ENCODE measurements at places on chromosomes 7 and 10. TPM values are rescaled to one million over a fixed set of nuclear protein-coding genes. Genes with fewer than 3 reads are reported as not detected.

Gene LLCFC1
- not detected for total RNA-seq

Gene CFAP46
- 0.56 TPM for total RNA-seq

Gene ZNF485
- 1.7 TPM for total RNA-seq

Gene AP5Z1
- total RNA-seq = 55.0 TPM

Gene MMP21
- total RNA-seq = not detected

Gene RAB19
- not detected for total RNA-seq

Gene SYPL1
- total RNA-seq = 85.4 TPM

Gene OR6V1
- total RNA-seq = not detected

Gene SORCS3
- not detected for total RNA-seq

Gene PTER
- total RNA-seq = 2.6 TPM

Gene MSMB
- total RNA-seq = not detected

Gene CYP2E1
- total RNA-seq = 3.1 TPM

DNA sequence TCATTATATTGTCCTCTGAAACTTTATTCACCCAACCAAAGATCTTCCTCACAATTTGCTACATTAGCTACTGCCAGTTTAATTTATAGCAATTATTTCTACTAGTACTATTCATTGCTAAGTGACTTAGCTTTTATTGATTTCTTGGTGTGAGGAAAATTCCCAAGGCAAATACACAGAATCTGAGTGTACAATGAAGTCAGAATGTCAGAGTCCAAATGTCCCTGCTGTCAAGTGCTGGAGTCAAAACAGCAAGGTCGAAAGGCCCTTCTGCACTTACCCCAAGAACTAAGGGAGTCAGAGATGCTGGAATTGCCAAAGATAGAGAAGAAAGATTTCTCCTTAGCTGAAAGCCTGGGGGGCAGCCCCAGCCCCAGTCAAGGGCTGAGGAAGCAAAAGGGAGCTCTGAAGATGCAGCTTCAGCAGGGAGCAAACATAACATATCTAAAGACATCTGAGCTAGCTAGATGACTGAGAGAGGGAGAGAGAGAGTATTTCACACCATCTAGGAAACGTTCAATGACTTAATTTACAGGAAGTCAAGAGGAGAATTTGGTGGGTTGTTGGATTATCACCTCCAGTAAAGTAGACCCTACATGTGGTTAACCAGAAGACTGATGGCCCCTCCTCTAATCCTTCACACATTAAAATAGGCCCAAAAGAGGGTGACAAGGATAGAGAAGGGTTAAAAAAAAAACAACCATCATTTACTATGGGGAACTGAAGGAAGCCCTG, 36.6 kb upstream of the SAMD8 start:
- DNase-seq = no peak

GRCh38 chr10:37379991-37380390, 254.6 kb downstream of the ANKRD30A start:
- no peak for DNase-seq

GRCh38 chr7:118006979-118007378, 133.7 kb upstream of the CTTNBP2 start:
- DNase-seq = no peak

- no peak for DNase-seq
Measured at GRCh38 chr7:102234801-102235550, 51.7 kb upstream of the SH2B2 start.

- no peak for DNase-seq
Measured at GRCh38 chr7:155458878-155459699, 1.2 kb downstream of the EN2 start.

- no peak for DNase-seq
Measured at GRCh38 chr10:59793919-59794318, 40.7 kb upstream of the MRLN start.

GRCh38 chr7:44323381-44324203, 1.8 kb downstream of the CAMK2B start:
- no peak for DNase-seq

- peak; percentile 94 for DNase-seq
Measured at GRCh38 chr10:43105102-43105955, 28.5 kb downstream of the RET start.

DNA sequence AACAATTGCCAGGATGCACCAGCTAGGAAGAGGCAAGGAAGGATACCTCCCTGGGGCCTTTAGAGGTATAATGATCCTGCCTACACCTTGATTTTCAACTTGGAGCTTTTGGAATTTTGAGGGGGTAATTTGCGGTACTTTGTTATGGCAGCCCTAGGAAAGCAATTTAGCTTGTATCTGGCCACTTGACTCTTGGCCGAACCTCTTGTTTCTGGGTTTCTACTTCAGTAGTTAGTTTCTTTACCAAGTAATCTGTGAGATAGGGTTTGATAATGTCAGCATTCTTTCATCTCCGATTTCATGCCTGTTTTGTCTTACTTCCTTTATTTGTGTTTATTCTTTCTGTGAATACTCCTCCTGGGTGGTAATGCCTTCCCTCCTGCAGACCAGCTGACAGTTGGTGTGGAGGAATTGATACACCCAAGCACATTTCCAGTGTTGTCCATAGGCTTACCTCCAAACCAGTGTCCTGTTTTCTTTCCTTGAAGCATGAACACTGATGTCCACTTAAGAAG, 163.7 kb downstream of the SND1 start:
- DNase-seq = no peak

DNA sequence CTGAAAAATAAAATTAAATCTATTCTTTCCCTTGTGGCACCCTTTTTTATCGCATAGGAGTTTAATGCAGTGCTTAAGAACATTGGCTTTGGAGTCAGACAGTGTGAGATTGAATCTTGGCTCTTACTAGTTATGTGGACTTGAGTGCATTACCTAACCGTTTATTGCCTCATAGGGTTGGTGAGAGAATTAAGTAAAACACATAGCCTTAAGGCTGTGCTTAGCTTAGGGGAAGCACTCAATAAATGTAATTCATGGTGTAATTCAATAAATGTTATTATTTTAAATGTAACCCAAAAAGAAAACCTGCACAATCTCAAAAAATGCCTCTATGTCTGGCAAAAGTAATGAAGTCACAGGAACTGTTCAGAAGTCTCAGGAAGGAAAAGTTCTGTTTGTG, 2.7 kb downstream of the STK17A start:
- DNase-seq = no peak

- no peak for DNase-seq
Measured at GRCh38 chr10:71693377-71693776, 26.2 kb downstream of the C10orf105 start.

DNA sequence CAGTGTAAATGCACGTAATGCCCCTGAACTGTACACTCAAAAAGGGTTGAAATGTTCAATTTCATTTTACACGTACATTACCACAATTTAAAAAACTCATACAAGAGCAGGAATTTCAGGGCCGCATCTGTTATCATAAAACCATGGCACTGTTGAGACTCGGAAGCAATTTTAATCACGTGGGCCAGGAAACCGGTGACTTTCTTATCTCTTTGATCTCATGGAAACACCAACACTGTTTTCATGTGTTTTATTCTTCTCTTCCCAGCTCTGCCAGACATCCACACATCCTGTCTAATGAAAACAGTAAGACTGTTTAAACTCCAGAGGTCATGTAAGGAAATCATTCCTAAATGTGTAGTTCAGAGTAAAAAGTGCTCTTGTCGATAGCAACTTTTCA, 35.9 kb downstream of the PTPRE start:
- no peak for DNase-seq

DNA sequence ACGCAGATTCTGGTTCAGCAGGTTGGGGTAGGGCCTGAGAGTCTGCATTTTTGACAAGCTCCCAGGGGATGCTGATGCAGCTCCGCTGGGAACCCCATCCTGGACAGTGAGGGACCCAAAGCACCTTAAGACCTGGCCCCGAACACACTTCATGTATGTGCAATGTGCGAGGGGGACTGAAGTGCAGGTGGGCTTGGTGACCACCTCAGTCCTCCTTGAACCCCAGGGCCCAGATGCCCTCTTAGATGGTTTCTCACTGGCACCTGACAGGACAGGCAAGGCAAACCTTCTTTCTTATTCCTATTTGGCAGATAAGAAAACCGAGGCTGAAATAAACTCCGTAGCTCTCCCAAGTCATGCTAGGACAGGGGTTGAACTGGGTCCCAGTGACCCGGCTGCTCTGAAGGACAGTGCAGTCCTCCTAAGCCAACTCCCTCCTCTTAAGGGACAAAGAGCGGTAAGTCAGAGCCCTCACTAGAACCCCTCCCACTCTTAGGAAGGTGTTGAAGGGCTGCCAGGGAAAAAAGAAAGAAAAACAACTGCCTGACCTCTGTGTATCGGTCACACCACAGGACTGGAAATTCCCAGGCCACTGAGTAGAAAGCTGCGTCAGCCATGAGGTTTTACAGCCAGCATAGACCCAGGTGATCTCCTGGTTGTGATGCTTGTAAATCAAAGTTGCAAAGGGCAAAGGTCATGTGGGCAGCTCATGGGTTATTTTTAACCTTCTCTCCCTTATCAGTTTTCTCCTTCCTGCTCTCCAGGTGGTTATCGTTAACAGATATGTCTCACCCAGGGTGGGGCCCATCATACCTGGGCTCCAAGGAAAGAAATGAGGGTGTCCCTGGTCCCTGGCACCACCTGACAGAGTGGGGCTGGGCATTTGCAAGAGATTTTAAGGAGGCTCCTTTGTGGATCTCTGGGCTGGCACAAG, 90.9 kb upstream of the SMNDC1 start:
- no peak for DNase-seq

- no peak for DNase-seq
Measured at GRCh38 chr7:78345979-78346378, 547.4 kb downstream of the PHTF2 start.

- DNase-seq = no peak
Measured at GRCh38 chr7:152911226-152911560, 151.6 kb downstream of the ACTR3B start.

DNA sequence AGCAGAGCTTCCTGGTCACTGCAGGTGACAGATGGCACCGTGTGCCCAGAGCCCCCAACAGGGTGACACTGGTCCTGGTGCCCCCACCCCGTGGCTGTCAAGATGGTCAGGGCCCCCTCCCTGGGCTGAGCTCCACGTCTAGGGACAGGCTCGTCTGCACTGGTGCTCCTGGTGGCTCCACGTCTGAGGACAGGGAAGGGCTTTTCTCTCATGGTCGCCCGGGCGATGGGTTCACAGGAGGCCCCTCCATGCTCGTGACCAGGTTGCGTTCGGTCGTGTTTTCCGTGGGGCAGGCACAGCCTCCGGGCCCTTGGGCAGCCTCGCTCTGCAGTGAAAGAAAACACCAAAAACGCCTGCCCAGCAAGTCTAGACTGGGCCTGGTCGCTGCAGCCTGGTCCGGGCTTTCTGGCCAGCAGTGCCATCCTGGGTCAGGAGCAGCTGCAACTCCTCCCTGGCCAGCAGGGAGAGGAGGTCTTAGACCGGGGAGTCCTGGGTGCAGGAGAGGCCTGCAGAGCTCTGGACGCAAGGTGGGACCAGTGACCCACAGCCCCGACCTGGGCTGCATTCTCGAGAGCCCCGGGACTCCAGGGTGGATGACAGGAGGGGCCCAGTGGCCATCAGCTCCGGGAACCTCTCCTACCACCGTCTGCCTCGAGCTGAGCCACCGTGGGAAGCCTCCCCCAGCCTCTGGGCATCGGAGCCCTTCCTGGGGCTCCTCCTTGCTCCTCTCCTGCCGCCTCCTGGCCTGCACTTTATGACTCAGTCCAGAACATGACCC, 27.9 kb upstream of the UTF1 start:
- DNase-seq = no peak

DNA sequence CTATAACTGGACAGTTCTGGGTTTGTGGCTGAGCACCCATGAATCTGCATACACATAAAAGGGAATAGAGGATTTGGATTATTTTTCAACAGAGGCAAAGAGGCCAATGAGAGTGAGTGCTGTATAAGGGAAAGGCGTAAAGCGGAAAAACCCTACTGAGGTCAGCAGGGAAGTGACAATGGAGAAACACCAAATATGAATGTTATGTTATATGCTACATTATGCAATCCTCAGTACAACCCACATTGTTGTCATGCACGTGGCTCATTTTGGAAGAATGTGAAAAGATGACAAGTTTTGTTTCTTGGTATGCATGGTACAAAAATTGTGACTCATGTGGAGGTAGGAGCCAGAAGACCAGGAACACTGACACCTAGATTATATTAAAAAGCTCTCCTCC, 113.6 kb upstream of the AMPH start:
- no peak for DNase-seq

DNA sequence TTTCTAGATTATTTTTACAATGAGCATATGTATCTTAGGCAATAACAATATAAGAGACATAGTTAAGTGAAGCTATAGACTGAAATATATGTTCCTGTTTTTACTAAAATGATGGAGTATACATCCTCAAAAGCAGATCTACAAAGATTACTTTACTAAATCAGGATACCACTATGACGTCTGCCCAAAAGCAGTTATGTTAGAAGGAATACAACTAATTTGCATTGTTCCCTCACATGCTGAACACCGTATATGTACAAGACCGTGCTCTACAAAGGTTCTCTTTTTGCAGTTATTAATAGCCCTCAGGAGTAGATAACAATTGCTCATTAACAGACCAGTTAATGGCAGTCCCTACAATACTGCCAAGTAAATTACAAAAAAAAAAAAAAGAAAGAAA, 137.5 kb downstream of the CD36 start:
- no peak for DNase-seq

GRCh38 chr7:7979558-7979957, 11.0 kb downstream of the GLCCI1 start:
- DNase-seq = no peak

DNA sequence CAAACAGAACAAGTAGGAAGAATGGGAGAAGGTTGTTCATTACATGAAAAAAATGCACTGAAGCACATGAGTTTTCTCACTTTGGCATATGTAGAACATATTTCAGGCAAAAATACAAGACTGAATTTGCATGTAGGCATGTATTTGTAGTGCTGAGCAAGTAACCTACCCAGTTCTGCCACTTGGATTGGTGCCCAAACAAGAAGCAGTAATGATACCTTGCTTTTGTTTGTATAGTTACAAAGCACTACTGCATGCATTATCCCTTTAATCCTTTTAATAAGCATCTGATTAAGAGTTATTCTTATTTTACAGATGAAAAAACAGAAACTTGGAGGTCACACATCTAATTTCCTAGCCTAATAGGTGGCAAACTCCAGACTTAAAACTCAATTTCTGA, 23.1 kb upstream of the CTTNBP2 start:
- no peak for DNase-seq

DNA sequence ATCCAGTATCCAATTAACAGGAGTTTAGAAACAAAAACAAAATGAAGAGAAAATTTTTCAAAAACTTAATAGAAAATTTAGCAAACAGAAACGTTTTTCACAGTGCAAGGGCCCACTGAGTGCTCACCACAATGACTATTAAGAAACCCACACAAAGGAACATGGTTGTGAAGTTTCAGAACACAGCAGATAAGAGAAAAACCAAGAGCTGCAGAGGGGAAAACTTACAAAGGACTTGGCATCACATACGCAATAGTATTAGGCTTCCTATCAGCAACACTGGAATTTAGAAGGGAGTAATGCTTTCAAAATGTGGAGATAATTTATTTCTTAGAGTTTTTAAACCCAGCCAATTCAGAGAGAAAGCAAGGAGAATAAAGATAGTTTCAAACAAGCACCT, 1.7 kb upstream of the C7orf25 start:
- no peak for DNase-seq

- DNase-seq = no peak
Measured at GRCh38 chr7:68783684-68784083, 814.6 kb upstream of the AUTS2 start.

GRCh38 chr7:31493714-31494181, 20.1 kb upstream of the ITPRID1 start:
- DNase-seq = no peak

- DNase-seq = no peak
Measured at GRCh38 chr7:127816354-127817190, 164.6 kb downstream of the SND1 start.
